ENCODE measurements at places on chromosomes 11 and 22. TPM values are rescaled to one million over a fixed set of nuclear protein-coding genes. Genes with fewer than 3 reads are reported as not detected.

KCNK4 gene
- total RNA-seq, result not detected

MN1 gene
- total RNA-seq, result 4.0 TPM

MOV10L1 gene
- total RNA-seq, result 3.0 TPM

PANX3 gene
- total RNA-seq, result not detected

TRABD gene
- 34.1 TPM for total RNA-seq

P2RY6 gene
- total RNA-seq, result not detected

OR5D13 gene
- not detected for total RNA-seq

GDPD4 gene
- total RNA-seq, result not detected

OR56A1 gene
- total RNA-seq, result not detected

All from epithelial cell of alveolus of lung (primary cell).